ENCODE measurements at places on chromosomes 3 and 15.

DNA sequence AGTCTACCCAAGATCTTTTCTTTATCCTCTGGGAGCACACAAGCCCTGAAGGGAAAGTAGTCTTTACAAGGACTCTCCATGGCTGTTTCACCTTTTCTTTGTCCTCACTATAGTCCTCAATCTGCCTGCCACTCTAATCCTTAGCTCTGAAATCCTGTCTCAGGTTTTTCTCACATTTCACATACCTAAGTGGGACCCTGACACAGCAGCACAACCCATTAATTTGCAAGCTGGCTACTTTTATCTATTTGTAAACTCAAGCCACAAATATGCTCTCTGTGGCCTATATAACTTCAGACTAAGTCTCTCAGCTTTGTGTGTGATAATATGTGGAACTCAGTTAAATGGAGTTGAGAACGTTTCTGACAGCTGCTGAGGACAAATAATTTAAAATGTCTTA lies 19.8 kb downstream of the SIN3A start:
- DNase-seq: no peak

DNA sequence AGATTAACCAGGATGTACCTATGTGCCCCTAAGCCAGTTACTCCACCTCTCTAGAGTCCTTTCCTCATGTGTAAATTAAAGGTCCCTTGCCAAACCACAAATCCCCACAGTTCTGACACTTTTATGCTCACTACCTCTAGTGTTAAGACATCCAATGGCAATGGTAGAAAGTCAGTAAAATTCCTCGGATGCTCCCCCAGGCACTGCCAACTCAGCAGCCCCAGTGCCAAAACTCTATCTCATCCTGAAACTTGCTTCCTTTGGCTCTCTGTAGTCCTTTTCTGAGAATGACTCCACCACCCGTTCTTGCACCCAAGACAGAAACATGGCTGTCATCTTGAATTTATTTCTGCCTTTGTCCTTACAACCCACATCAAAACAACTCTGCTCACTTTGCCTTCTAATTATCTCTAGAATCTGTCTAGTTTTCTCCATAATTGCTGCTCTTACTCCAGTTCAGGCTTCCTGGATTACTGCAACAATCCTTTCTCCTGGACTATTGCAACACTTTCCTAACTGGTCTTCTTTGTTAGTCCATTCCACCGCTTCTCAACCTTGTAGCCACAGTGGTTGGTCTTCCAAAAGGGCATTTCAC lies 41.6 kb downstream of the MB21D2 start:
- no peak for DNase-seq

DNA sequence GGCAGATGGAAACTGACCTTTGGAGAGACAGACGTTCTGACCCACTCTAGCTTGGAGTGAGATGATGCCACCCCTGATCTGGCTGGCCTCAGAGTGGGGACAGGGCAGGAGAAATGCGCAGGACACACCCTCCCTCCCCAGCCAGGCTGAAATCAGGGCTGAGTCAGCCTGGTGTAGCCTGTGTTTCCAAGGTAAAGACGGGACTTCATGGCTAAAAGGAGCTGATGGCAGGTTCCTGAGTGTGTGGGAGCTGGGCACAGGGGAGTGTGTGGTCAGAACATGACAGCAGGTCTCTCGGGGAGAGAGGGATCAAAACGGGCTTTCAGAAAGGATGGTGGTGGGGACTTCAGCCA lies 14.6 kb upstream of the POLG start:
- DNase-seq: no peak

DNA sequence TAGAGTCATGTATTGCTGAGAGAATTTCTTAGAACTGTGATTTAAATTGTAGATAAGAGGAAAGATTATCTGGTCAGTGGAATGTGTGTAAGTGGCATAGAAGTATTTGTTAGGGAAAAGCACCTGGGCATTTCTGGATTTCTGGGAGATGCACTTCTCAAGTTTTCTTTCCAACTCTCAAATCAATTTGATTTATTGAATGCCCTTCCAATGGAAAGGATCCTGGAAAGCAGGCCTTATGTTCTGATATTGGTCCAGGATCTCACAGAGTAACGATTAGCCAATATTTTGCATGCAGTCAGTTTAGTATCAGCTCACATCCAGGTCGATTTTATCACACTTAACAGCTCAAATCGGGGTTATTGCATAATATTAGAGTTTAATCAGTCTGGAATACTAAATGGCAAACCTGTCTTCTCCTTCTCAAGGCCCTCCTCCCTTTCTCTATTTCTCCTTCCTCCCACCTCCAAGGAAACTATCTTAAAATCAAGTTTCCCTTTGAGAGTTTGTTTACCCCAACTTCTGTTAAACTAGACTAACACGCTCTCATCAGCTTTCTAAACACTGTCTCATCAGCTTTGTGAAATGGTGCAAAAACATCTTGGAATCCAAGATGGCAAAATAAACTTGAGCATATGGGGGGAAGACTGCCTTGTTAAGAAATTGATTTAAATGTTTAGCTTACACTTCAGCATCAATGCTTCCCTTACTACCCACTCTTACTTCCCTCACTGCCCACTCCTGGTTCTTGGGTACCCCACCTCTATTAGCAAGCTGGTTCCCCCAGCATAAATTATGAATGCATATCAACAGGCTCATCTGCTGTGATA lies 9.5 kb downstream of the SOX2 start:
- no peak for DNase-seq

DNA sequence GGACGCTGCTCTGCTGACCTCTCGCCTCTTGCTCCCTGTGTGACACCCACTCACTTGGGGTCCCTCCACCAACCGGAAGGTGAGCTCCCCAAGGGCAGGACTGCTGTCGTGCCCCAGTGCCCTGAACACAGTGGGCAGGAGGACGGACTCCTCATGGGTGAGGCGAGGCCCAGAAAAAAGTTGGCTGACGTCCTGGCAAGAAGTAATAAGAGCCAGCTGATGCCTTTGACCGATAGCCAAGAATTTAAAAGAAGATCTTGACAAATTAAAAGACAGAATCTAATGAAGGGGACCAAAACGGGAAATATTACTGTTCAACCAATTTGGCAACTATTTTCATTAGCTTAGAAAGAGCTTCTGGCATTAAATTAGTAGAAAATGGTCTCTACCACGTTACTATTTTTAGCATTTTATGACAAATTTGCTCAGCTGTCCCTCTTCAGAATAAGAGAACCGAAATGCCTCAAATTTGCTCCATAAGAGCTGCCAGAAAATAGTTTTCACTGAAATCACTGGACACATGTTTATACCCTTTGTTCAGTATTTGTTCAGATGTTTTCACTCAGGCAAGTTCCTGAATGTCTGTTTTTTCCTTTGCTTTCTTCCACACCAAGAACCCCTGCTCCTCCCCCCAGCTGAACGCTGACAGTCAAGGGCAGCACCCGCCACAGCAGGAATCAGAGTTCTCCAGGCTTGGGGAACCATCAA lies 60.5 kb downstream of the XXYLT1 start:
- DNase-seq: no peak

All from C1 segment of cervical spinal cord (tissue), 14 donors.